HCT116 (cell line): ENCODE measurements at places on chromosomes 1 and 21. TPM values are rescaled to one million over a fixed set of nuclear protein-coding genes. Genes with fewer than 3 reads are reported as not detected.

- H3K27ac ChIP-seq: peak within 1 kb of the TSS; percentile 61; the same call in 1 of the 2 replicates
- peak within 1 kb of the TSS; percentile 52 for H3K4me3 ChIP-seq
- H3K36me3 ChIP-seq: no peaks in the 10 kb centered on the region
- peaks cover 11% of the 10 kb centered on the region; the same call in 1 of the 2 replicates for H3K4me1 ChIP-seq
- H3K27me3 ChIP-seq: no peaks in the 10 kb centered on the region
- no peak for DNase-seq
Observed at GRCh38 chr1:6260961-6261614, at the start of gene GPR153. GPR153 (minus strand) TSS chr1:6261098; CDS start chr1:6254905, 6,193 bp downstream.

GRCh38 chr1:1678581-1679380, 13.8 kb downstream of the SLC35E2B start:
- no peaks in the 10 kb centered on the region for H3K36me3 ChIP-seq
- no peak for DNase-seq
- H3K27ac ChIP-seq: 0 out of 2 replicates have a peak overlapping the region, but pooled peaks have one; percentile 15
- H3K27me3 ChIP-seq: no peaks in the 10 kb centered on the region
- no peak overlapping the region for H3K4me3 ChIP-seq
- H3K4me1 ChIP-seq: peaks cover 7% of the 10 kb centered on the region; the same call in 1 of the 2 replicates

DNA sequence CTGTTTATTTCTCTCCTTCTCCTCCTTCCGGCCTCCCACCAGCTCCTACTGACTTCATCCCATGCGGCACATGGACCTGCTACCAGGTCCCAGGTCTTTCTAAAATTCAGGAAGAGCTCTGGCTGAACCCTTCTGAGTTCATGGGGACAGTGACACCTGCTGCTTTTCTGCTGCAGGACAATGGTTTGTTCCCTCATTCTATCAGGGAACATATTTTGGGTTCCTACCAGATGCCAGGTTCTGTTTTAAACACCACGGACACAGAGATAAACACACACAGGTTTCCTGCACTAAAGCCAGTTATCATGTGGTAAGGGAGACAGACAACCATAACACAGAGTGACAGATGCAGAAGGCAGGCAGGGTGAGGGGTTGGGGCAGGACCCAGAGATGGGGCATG, 114.0 kb upstream of the RAB4A start:
- H3K36me3 ChIP-seq: no peaks in the 10 kb centered on the region
- H3K27me3 ChIP-seq: no peaks in the 10 kb centered on the region
- DNase-seq: peak; percentile 18
- H3K27ac ChIP-seq: no peak overlapping the region
- no peak overlapping the region for H3K4me3 ChIP-seq

DNA sequence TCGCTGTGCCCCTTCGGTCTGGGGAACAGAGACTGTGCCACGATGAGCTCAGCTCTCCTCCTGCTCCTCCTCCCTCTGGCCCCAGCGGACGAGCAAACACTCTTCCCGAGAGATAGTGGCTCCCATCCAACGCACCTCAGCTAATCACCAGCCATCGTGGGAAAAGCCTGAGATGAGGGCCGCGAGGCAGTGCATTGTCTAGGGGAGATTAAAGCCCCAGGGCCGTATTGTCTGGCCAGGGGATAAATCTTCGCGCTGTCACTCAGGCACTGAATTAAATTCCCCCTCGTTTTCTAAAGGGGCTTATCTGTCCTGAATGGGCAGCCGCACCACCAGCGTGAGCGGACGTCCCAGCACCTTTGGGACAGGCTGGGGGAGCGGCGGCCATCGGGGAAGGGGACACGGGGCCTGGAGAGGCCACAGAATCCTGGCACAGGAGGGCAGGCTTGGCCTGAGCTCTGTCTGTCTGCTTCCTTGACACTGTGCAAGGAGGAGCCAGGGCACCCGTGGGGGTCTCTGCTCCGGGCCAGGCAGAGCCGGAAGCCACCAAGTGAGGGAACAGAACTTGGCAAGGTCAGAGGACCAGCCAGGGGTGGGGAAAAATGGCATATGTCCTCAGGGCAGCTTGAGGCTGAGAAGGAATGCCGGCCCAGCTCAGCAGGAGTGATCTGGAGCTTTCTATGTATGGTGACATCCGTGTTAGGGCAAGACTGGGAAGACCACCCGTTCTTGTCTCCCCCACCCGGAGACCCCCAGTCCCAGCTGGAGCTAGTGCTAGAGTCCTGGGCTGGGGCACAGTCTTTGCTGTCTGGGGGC, 32.3 kb downstream of the PRDM16 start:
- no peak overlapping the region for H3K4me3 ChIP-seq
- no peak for DNase-seq
- H3K4me1 ChIP-seq: no peaks in the 10 kb centered on the region
- no peak overlapping the region for H3K27ac ChIP-seq

DNA sequence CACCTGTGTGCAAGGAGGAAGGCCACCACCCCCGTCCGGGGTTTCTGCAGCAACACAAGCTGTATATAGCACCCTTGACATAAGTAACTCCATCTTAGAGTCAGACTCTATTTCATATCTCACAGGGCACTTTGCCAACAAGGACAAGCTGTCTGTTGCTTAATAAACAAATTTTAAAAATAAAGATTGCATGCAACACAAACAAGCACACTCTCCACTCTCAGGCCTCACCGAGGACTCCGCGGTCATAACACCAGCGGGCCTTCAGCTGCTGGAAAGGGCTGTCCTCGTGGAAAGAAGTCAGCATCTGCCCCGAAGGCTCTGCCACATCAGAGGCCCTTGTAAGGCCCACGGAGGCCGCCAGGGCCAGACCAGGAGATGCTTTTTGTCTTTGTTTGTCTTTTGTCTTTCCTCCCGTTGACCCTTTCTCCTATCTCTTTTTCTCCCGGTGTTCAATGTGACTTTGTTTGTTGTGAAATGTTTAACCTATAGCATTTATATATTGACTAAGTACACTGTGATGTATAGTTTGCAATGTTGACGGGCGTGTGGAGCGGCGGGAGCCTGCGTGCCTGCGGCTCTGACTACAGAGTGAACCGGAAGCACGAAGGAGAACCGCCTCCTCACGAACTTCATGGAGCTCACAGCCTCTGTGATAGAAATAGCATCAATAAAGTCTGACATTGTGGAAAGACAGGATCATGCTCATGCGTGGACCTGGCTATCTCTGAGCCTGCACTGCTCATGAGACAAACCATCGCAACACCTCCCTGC, 24.1 kb downstream of the MEGF6 start:
- H3K27me3 ChIP-seq: no peaks in the 10 kb centered on the region
- H3K4me1 ChIP-seq: no peaks in the 10 kb centered on the region
- H3K27ac ChIP-seq: no peak overlapping the region
- H3K36me3 ChIP-seq: no peaks in the 10 kb centered on the region

GRCh38 chr1:200253774-200254495, 155.9 kb downstream of the ZNF281 start:
- DNase-seq: no peak
- no peaks in the 10 kb centered on the region for H3K27me3 ChIP-seq
- no peaks in the 10 kb centered on the region for H3K4me1 ChIP-seq
- H3K36me3 ChIP-seq: no peaks in the 10 kb centered on the region

DNA sequence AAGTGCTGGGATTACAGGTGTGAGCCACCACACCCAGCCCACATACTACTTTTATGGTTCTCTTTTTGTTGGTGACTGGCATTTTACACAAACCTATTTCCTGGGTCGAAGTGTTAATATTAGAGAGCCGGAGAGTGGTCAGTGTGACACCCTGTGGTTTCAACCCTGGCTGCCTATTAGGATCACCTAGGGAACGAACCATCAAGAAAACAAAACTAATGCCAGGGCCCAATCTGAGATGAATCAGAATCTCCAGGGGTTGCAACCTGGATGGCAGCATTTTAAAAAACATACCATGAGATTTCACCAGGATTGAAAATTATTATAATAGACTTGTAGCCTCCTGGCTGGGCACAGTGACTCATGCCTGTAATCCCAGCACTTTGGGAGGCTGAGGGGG, 6.1 kb downstream of the MRPS21 start:
- H3K4me1 ChIP-seq: 0 out of 2 replicates have a peak, but pooled peaks cover 5% of the 10 kb centered on the region
- H3K36me3 ChIP-seq: peaks cover 36% of the 10 kb centered on the region
- no peak overlapping the region for H3K4me3 ChIP-seq
- no peak for DNase-seq
- no peak overlapping the region for H3K27ac ChIP-seq
- H3K27me3 ChIP-seq: no peaks in the 10 kb centered on the region

GRCh38 chr1:172268237-172268636, 152.2 kb upstream of the C1orf105 start:
- no peak overlapping the region for H3K27ac ChIP-seq
- no peaks in the 10 kb centered on the region for H3K36me3 ChIP-seq
- H3K27me3 ChIP-seq: no peaks in the 10 kb centered on the region
- no peaks in the 10 kb centered on the region for H3K4me1 ChIP-seq

- H3K36me3 ChIP-seq: peaks cover 16% of the 10 kb centered on the region; the same call in 1 of the 2 replicates
- no peaks in the 10 kb centered on the region for H3K27me3 ChIP-seq
- DNase-seq: no peak
- H3K27ac ChIP-seq: no peak overlapping the region
- H3K4me1 ChIP-seq: no peaks in the 10 kb centered on the region
Observed at GRCh38 chr1:93109578-93109977, 30.5 kb downstream of the MTF2 start.

GRCh38 chr1:232271299-232271698, 358.6 kb downstream of the SIPA1L2 start:
- H3K36me3 ChIP-seq: no peaks in the 10 kb centered on the region
- no peaks in the 10 kb centered on the region for H3K4me1 ChIP-seq
- H3K4me3 ChIP-seq: no peak overlapping the region
- no peak overlapping the region for H3K27ac ChIP-seq

- H3K27ac ChIP-seq: no peak overlapping the region
- no peaks in the 10 kb centered on the region for H3K27me3 ChIP-seq
- H3K4me3 ChIP-seq: no peak overlapping the region
- H3K36me3 ChIP-seq: no peaks in the 10 kb centered on the region
Observed at GRCh38 chr1:168613691-168614231, 37.4 kb downstream of the XCL1 start.

GRCh38 chr1:2459757-2460156, 16.3 kb upstream of the PLCH2 start:
- H3K36me3 ChIP-seq: no peaks in the 10 kb centered on the region
- no peak for DNase-seq
- H3K4me1 ChIP-seq: no peaks in the 10 kb centered on the region
- no peak overlapping the region for H3K4me3 ChIP-seq
- H3K27me3 ChIP-seq: no peaks in the 10 kb centered on the region
- no peak overlapping the region for H3K27ac ChIP-seq

DNA sequence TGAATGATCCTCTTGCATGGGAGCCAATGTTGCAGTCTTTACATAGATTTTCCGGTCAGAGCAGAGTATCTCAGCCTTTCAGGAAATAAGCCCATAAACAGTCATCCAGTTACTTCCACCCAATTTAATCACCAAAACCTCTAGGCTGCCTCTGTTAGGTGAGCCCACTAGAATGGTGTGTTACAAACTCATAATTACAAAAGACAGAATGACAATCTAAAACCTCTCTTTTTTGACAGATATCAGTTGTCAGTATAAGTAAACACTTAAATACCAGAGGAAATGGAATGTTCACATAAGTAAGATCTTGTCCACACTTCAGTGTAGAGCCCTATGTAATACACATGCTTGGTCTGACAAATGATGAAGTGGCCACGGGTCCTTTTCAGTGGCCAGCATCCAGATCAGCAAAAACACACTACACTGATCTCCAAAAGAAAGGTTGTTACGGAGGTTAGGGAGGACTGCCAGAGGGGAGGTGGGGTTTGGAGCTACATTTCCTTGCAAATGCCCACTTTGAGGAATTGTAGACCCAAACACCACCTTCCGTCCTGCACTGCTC, 71.3 kb upstream of the FBXO28 start:
- no peak for DNase-seq
- no peak overlapping the region for H3K27ac ChIP-seq
- no peak overlapping the region for H3K4me3 ChIP-seq
- H3K4me1 ChIP-seq: no peaks in the 10 kb centered on the region
- H3K27me3 ChIP-seq: no peaks in the 10 kb centered on the region

GRCh38 chr1:4002061-4002521, 102.0 kb upstream of the C1orf174 start:
- no peaks in the 10 kb centered on the region for H3K27me3 ChIP-seq
- no peak overlapping the region for H3K27ac ChIP-seq
- H3K4me1 ChIP-seq: no peaks in the 10 kb centered on the region
- H3K36me3 ChIP-seq: no peaks in the 10 kb centered on the region
- DNase-seq: no peak

GRCh38 chr1:207752456-207752998, 673 bp downstream of the CD46 start:
- H3K4me3 ChIP-seq: peak overlapping the region; percentile 93
- H3K4me1 ChIP-seq: peaks cover 36% of the 10 kb centered on the region
- peaks cover 3% of the 10 kb centered on the region; the same call in 1 of the 2 replicates for H3K36me3 ChIP-seq
- no peak for DNase-seq

DNA sequence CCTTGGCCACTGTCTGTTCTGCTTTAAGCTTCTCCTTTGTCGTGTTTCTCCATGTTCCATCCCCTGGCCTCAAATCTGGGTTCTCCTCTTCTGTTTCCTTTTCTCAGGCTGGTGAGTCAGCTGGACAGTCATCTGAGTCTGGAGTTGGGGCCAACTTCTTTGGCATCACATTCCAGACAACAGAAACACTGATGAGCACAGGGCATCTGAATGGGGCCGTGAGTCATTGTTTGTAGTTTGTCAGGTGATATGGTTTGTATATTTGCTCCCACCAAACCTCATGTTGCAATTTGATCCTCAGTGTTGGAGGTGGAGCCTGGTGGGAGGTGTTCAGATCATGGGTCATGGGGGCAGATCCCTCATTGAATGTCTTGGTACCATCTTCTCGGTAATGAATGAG, 14.3 kb upstream of the OLIG2 start:
- no peaks in the 10 kb centered on the region for H3K36me3 ChIP-seq
- no peak overlapping the region for H3K4me3 ChIP-seq
- no peak overlapping the region for H3K27ac ChIP-seq
- no peaks in the 10 kb centered on the region; the same call in 1 of the 2 replicates for H3K27me3 ChIP-seq
- H3K4me1 ChIP-seq: peaks cover 7% of the 10 kb centered on the region; the same call in 1 of the 2 replicates

DNA sequence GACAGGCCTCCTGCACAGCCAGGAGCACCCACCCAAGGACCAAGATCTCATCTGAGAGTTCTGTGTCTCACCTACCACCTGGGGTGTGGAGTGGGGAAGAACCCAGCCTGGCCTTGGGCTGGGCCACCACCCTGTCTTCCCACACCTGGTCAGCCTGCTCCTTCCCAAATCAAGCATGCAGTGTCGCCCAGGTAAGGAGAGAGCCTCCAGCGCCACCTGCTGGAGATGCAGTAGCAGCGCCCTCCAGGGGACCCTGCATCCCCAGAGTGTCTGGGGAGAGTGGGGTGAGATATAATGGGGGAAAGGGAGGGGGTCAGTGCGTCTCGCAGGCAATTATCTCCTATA, 32.3 kb downstream of the KIAA2013 start:
- H3K27me3 ChIP-seq: no peaks in the 10 kb centered on the region
- no peak overlapping the region for H3K4me3 ChIP-seq
- H3K36me3 ChIP-seq: no peaks in the 10 kb centered on the region

GRCh38 chr1:241675983-241676382, 23.9 kb downstream of the WDR64 start:
- no peaks in the 10 kb centered on the region for H3K4me1 ChIP-seq
- no peak for DNase-seq

The ADAMTS5 gene
- 0.02 TPM for total RNA-seq

The NTMT2 gene
- total RNA-seq: not detected

The NECAP2 gene
- 35.5 TPM for total RNA-seq

The CYP4A22 gene
- not detected for total RNA-seq

The THEM5 gene
- not detected for total RNA-seq

The ARHGAP29 gene
- 128 TPM for total RNA-seq

The FCRL1 gene
- not detected for total RNA-seq

The SELE gene
- not detected for total RNA-seq

The TCHHL1 gene
- not detected for total RNA-seq
